Activated CD8-positive, alpha-beta memory T cell treated with anti-CD3 and anti-CD28 coated beads for 1 hour (primary cell): ENCODE measurements at places on chromosomes 4 and X.

DNA sequence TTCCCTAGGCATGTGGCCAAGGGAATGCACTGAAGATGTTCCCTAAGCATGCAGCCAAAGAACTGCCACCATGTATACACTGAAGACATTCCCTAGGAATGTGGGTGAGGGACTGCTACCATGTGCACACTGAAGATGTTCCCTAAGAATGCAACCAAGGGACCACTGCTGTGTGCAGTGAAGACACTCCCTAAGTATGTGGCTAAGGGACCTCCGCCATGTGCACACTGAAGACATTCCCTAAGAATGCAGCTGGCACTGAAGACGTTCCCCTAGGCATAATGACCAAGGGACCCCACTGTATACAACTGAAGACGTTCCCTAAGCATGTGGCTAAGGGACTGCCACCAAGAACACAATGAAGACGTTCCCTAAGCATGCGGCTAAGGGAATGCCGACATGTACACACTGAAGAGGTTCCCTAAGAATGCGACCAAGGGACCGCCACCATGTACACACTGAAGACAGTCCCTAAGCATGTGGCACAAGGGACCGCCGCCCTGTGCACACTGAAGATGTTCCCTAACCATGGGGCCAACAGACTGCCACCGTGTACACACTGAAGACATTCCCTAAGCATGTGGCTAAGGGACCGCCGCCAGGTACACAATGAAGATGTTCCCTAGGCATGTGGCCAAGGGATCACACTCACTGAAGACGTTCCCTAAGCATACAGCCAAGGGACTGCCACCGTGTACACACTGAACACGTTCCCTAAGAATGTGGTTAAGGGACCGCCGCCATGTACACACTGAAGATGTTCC is 25.6 kb downstream of the DHRSX start:
- DNase-seq = no peak

- DNase-seq = no peak
Observed at GRCh38 chrX:39642071-39642470, 455.7 kb downstream of the BCOR start.

GRCh38 chr4:88087004-88087403 is 71.4 kb downstream of the ABCG2 start:
- DNase-seq = no peak

- no peak for DNase-seq
Observed at GRCh38 chr4:151031831-151032605, 16.9 kb upstream of the LRBA start.

GRCh38 chr4:87933337-87933736 is 42.2 kb upstream of the SPP1 start:
- no peak for DNase-seq
